ENCODE measurements at places on chromosomes 5 and 9.

DNA sequence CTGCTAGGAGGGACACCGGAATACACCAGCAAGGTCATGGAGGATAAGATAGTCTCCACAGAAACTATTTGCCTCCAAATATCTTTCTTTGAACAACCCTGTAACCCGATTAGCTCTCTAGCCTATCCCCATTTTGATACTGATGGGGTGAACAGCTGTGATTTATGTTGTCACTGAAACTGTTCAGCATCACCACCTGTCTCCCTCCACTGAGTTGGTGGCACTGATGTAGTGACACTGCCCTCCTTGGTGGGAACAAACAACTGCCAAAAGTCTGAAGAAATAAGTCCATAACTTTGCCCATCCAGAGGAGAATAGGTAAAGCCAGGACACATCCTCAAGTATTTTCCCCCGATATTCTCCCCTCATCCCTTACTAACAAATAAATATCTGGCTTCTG lies 24.3 kb upstream of the KCNV2 start:
- DNase-seq, result no peak

GRCh38 chr5:82011761-82012160 lies 39.9 kb downstream of the ATG10 start:
- no peak for DNase-seq

DNA sequence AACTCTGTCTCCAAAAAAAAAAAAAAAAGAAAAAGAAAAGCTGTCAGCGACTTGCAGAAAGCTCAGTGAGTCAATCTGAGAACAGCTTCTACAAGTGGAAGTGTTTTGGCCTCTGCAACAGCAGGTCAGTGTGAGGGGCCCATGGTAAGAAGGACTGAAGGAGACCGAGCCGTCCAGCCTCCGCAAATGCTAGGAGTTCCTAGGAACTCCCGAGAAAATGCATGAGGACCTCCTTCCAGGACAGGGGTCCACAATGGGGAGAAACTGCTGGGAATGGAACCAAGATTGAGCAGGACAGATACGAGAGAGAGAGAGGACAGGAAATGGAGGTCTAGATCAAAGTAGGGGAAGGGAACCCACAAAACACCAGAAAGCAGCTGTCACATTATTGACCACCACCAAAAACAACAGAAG lies 180.5 kb downstream of the CRB2 start:
- no peak for DNase-seq

DNA sequence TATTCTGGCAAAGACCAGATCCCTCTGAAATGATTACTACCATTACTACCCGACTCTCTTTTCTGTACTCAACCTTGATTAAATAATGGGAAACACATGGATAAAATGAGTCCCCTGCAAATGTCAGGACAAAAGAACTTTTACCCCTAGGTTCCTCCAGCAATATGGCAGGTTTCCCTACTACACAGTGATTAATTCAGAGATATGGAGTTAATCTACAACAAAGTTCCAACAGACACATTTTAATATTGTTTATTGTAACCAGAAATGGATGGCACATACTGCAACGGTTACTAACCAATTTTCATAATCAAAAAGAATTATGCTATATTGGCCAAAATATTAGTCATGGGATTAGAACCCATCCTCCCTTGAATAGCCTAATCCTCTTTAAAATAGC lies 294.8 kb downstream of the ATPSCKMT start:
- no peak for DNase-seq

DNA sequence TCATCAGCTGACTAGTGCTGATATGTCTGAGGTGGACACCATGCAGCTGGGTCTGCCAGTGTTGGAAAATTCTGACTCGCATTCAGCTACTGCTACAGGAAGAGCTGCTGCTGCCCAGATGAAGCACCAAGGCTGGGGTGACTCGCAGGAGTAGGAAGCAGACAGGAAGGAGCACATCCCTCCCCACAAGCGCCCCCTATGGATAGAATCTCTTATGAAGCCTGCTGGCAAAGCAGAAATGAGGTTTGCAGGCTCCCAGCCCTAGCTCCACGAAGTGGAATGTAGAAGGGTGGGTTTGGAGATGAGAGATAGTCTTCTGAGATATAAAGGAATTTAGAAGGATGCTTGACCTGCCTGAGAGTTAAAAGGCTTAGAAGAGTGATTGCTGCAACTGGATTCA lies 443.0 kb downstream of the ACTL7B start:
- DNase-seq, result no peak

DNA sequence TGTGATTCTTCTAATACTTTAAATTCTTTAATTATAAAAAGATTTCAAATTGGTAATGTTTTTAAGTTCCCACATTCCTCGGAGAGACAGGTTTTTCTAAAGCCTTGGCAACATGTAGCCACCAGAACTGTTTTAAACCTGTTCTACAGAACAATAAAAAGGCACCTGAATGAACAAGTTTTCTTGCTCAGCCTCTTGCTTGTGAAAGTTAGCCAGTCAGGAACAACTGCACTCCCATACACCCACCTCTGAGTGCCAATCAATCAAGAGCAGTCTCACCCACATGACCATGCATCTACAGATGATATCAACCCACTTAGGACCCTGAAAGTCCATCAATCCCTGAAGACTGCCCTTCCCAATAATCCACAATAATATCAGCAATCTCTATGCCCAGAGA lies 62.3 kb downstream of the AP3B1 start:
- no peak for DNase-seq

DNA sequence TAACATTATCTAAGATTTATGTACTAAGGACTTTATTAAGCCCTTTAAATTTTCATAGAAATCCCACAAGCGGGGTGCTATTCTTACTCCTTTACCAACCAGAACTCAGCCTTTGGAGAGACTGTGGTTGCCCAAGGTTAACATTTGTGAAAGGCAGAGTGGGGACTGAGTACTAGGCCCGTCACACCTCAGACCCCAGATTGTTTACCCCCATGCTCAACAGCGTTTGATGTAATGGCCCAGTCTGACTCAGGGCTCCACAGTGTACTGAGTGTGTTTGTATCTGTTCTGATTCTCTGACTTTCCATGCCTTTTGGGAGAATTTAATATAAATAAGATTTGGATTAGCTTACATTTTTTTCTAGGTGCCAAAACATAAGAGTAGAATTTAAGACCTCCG lies 110.0 kb downstream of the GAS1 start:
- no peak for DNase-seq

- DNase-seq, result no peak
Observed at GRCh38 chr5:176529741-176530141, 7.5 kb downstream of the RNF44 start.

Measured in stimulated activated CD8-positive, alpha-beta memory T cell treated with anti-CD3 and anti-CD28 coated beads, Interleukin-15, amount 100 ng/mL, for 24 hours (primary cell).